ENCODE measurements at places on chromosomes 13 and 19.

DNA sequence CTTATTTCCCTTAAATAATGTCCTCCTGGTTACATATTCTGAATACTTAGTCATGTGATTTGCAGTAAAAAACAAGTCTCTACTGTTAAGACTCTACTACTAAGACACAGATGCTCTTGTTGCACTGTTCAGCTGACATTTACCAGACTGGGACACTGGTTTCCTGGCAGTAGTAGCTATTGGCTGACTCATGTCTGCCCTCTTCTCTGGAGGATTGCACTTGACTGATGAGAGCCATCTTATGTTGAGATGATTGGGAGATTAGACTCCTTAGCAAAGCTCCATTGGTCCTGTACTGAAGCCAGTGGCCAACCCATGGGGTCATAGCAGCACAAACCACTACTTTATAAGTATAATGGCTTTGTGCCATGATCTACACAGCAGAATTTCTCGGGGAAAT lies 1672.6 kb upstream of the PCDH20 start:
- no peak for DNase-seq

DNA sequence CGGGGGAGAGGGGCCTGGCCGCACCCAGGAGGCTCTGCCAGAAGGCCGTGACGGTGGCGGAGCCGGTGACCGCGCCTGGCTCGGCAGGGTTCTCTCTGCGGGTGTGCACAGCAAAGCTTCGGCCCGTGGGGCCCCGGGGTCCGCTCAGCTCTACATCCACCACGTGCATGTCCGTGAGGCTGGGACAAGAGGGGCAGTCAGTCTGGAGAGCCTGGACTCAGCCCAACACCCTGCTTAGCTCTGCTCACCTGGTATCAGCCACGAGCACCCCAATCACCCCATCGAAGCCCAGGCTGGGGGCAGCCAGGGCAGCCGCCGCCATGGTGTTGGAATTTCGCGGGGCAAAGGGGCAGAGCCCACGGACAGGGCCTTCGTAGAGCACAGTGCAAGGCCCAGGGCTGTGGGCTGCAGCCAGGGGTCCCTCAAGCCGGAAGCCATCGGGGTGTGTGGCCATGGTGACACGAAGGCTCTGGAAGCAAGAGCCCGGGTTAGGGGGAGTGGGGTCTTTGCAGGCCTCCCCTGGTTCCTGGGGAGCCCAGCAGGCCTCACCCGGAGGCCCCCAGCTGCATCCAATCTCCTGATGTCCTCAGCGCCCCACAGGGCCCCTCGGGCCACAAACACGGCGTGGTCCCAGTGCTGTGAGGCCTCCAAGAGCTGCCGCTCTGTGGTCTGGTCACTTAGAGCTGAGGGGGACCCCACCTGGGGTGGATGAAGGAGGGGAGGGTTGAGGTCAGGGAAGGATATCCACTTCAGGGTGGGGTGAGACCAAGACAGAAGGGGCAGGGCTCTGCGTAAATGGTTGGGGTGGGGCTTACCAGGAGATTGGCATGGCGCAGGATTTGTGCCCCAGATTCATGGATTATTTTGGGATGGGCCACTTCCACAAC lies 1.4 kb downstream of the ASPDH start:
- DNase-seq, result no peak

DNA sequence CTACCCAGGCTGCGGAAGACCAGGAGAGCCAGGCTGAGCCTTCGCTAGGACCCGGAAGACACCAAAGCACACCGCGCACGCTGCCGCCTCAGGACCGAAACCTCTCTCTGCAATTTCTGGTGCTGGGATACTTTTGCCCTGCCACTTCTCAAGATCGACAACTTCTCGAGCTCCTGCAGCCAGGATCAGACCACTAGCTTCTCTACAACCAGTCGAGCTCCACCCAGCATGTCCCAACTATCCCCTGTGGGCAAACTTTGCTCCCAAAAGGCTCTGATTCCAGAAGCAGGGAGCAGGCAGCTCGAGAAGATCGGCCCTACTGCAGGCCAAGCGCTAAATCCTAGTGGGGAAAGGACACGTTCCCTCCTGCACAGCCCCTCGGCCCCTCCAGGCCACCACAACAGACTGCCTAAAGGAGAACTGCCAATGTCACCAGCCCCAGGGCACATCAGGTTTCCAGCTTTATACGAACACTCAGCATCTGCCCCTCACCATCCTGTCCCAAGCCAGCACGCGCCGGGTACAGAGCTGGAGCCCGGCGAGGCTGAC lies 979 bp downstream of the AKAP8 start:
- peak; percentile 32 for DNase-seq

DNA sequence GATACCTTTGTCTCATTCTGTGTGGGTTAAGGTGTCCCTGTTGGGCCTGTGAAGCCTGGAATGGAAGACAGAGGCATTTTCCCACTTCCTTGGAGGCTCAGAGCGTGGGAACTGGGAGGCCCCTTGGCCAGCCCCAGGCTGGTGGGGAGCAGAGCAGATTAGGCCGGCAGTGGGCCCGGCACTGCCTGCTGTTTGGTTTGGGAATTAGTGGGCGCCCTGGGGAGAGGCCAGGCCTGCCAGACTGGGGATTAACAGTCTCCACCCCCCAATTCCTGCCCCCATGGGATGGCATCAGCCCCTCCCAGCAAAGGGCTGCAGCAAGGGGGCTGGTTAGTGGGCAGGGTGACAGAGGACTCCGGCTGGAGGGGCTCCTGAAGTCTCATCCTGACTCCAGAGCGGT lies 3.1 kb upstream of the BEST2 start:
- DNase-seq, result no peak

DNA sequence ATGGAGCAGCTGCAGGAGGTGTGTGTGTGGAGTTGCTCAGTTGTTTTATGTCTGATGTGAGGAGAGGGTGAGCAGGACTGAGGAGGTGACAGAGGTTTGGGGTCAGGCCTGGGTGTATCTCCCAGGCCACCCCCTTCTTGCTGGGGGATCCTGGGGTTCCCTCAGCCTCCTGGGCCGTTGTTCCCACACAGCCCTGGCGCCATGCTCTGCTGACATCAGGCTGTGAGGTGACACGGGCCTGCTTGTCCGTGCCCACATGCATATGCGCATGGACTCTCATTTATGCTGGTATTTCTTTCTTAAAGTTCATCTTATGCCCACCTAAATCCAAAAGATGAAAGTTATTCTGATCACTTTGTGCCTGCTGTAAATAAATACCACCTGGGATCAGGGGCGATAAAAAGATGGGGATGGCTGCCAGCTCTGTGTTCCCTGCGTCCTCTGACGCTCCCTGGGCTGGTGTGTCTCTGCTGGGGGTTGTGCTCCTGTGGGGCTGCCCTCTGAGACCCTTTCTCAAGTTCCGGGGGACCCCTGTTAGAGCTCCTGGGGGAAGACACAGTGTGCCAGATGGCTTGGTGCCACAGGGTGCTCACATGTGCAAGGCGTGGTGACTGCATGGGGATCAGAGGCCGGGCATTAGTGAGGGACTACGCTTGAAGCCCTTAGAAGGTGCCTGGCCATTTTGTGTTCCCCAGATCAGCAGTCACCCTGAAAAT lies 12.6 kb downstream of the NAXD start:
- no peak for DNase-seq

All from LoVo (cell line).